ENCODE measurements at places on chromosomes 5 and 9.

DNA sequence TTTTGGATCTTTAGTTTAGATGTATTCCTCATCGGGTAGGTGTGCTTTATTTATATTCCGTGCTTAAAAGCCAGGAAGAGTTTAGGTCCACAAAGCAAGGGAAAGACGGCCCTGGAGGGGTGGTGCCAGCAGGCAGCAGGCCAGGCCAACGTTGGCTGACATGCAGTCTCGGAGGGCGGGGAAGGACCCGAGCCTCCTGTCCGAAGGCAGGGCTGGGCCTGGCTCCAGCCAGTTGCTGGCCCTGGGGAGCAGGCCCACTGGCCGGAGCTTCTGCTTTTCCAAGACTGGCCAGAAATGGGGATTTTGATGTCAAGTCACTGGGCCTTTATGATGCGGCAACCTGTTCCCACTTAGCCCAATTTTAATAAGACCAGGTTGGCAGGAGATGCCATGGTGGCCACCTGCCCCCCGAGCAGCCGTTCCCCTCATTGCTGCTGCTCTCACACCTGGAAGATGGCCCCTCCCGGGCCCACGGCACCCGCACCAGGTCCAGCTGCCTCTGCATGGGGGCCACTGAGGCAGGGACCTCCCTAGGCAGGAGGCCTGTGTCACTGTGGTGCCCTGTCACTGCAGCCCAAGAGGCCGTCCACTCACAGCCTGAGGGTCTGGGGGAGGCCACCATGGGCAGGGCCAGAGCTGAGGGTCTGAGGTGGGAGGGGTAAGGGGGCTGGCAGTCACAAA lies 23.2 kb downstream of the LPCAT1 start:
- no peak for DNase-seq

DNA sequence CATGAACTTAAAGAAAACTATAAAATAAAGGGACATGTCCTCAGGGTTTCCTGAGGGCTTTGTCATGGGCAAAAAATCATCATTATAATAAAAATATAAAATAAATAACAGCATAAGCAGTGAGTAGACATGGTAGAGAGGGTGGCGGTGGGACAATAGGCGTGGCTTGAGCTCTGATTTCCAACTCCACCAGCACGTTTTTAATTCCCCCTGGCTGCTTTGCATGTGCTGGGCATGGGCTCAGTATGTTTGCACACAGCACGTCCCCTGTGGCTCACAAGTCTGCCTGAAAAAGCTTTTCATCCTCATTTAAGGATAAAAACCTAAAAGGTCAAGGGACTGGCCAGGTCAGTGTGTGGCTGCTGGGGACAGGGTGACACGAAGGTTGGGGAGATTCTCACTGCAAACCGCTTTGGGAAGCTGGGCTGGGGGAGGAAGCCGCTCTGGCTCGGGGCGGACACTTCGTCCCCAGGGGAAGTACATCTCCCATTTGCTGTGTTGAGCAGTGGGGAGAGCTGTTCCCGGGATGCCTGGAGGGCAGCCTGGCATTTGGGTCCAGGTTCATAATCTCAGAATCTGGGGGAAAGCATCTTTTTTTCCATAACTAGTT lies 32.6 kb downstream of the NKX2-5 start:
- DNase-seq = no peak

DNA sequence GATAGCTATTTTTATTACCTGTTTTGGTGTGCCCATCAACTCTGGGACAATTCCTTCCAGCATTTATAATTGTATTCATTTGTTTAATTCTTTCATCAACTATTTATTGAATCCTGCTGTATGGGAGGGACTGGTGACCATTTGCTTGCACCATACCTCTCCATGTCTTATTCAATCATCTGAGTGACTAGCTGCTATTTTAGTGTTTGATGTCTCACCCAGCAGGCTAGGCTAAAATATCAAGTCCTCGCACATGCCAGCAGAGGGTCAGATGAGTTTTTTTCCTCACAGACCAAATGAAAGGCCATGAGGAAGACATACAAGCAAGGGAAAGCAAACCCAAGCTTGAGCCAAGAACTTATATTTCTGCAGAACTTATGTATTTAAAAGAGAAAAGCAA lies 63.9 kb downstream of the CETN3 start:
- no peak for DNase-seq

DNA sequence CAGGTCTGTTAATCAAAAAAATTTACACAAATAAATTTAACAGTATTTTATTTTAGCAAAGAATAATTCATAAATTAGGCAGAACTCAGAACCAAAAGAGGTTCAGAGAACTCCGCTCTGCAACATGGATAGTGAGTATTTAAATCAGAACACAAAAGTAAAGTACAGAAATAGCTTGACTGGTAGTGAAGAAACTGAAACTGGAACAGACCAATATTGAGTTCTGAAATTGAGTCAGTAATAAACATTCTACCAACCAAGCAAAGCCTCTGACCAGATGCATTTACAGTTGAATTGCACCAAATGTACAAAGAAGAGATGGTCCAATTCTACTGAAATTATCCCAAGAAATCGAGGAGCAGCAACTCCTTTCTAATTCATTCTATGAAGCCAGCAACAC lies 1542.8 kb downstream of the EFNA5 start:
- no peak for DNase-seq

DNA sequence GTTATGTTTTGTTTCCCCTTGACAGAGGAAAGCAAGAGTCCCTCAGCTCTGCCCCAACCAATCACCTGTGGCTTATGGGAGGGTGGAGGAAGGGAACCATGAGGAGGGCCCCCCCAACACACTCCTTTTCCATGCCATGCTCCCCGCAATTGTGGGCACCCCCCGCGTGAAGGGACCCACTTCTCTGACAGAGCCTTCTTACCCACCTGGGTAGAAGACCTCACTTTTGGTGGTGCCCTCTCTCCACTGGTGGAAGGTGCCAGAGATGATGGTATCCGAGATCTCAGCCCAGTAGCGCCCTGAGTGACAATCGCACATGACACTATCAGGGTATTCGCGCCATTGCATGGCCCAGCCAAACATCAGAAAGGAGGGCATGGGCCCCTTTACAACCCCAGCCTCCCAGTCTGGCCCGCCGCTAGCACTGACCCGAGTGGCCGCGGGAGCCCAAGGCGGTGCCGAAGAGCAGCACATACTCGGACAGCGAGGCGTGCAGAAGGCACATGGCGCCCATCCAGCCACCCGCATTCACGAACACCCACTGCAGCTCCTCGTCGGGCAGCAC lies 714 bp downstream of the SIGMAR1 start:
- no peak for DNase-seq

DNA sequence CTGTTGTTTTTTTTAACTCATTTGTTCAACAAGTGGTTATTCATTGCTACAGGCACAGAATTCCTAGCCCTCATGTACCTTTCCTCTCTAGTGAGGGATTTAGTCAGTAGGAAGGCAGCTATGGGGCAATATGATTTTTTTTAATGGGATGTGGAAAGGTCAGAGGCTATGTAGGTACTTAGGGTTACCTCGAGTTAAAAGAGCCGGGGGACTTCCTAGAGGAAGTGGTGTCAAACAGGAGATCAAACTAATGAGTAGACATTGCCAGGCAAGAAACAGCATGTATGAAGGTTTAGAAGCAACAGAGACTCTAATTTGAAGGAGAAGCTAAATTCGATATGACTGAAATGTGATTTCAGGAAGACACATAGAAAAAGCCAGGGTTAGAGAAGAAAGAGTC lies 50.7 kb downstream of the ITGA2 start:
- no peak for DNase-seq
